Activated naive CD4-positive, alpha-beta T cell treated with anti-CD3 and anti-CD28 coated beads, Interleukin-2, amount 50 U/mL, for 16 hours (primary cell): ENCODE measurements at places on chromosomes 2 and 18.
A peak's percentile ranks its signal among the peaks of the same experiment; 100 is the strongest.

GRCh38 chr2:112693596-112693995, 27.2 kb upstream of the NT5DC4 start:
- no peak for DNase-seq

DNA sequence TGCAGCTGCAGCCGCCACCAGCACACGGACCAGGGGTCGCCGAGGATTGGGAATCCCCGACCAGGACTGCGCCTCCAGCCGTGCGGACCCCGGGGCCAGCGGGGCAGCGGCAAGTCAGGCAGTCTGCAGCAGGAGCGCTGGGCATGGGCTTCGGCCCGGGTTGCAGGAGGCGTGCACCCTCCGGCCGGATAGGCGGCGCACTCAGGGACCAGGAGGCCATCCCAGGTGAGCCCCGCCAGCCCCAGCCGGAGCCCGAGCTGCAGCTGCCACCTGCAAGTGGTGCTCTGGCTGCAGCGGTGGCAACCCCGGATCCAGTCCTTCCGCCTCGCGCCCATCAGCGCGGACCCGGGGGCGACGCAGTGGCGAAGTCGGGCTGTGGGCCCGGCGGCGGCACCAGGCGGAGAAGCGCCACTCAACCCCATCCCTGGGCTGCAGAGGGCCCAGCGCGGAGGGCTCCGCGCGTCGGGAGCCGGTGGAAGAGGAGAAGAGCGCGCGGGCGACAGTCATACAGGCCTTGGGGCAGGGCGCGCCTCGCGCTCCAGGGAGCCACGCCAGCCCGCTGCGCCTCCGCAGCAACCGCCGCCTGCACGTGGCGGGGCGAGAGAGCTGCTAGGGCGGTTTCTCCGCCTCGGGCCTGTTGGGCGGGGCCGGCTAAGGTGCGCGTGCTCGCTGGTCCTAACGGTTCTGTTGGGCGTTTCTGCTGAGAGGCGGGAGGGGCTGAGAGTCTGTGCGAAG, 73.8 kb downstream of the RPIA start:
- peak; percentile 67 for DNase-seq

GRCh38 chr2:17313261-17313660, 205.0 kb downstream of the RAD51AP2 start:
- no peak for DNase-seq

- no peak for DNase-seq
Observed at GRCh38 chr2:75495862-75496261, 64.9 kb downstream of the EVA1A start.

- DNase-seq: no peak
Observed at GRCh38 chr18:33960417-33960816, 264.3 kb downstream of the NOL4 start.

DNA sequence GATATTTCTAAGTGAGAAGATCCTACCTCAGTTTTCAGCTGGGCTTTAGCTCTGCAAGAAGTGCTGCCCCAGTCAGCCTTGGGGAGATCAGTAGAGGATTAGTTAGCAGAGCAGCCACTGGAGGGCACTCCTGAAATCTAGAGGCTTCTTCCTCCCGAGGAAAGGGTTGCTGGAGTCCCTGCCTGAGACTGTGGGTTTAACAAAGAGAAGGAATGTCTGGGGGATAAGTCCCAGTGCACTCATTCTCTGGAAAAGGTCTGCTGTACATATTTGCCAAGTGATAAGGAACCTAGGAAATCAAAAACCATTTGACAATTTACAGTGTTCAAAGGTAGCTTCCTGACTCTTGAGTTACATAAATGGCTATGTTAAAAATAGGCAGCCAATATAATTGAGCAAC, 207.2 kb downstream of the SLC8A1 start:
- DNase-seq: no peak

GRCh38 chr18:79518028-79518682, 122.4 kb downstream of the NFATC1 start:
- no peak for DNase-seq

DNA sequence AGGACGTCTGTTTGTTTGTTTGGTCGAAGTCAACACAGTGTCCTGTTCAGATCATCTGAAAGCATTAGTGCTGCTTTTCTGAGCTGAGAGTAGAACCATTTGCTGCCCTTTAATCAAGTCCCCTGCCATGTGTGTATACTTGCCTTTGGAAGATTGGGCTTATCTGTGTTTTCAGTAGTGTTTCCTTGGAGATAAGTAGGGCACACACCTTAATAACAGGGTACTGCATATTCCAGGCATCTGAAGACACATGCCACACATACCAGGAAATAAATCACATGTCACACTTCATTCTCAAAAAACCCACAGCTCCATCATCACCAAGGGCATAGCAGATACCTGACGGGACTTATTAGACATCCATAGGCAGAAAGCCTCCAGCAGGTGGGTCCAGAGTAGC, 157.4 kb downstream of the SOX11 start:
- DNase-seq: no peak

GRCh38 chr2:46683541-46683940, 204.2 kb downstream of the TMEM247 start:
- DNase-seq: no peak

- no peak for DNase-seq
Observed at GRCh38 chr2:71333619-71334018, 2.0 kb downstream of the ZNF638 start.

- DNase-seq: no peak
Observed at GRCh38 chr2:167140767-167141166, 252.5 kb downstream of the XIRP2 start.

GRCh38 chr18:6955304-6955703, 162.3 kb downstream of the LAMA1 start:
- no peak for DNase-seq

DNA sequence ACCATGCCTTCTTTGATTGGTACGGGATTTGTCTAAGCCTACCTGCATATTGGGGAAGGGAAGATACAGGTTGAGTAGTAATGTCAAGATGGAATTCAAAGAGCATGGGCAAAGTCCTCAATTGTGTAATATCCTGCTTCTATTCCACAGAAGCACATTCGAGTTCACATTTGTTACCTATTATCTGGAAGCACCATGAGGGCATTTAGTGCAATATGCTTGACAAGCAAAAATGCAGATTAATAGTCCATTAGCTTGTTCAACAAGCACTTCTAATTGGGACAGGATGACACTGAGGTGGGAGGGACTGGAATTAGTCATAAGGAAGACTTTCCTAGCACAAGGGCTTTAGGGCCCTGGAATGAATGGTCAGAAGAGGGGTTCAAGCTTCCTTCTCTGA, 40.5 kb downstream of the MYO5B start:
- no peak for DNase-seq

DNA sequence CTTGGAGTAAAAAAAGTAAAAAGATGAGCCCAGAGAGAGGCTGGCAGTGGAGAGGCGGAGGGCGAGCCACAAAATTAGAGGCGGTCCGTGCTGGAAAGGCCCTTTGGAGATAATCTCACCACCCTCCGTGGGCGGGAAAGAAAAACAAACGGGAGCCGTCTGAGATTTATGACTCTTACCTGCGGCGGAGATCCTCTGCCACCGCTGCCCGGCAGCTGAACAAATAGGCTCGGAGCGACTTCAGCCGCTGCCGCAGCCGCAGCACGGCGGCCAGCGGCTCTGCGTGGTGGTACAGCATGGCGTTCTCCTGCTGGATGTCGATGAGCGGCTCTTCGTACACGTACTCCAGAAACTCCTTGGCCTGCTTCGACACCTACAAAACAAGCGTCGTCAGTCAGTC, 94.6 kb downstream of the PLEKHM3 start:
- no peak for DNase-seq

GRCh38 chr2:207265869-207266268, 100.1 kb upstream of the KLF7 start:
- DNase-seq: no peak

DNA sequence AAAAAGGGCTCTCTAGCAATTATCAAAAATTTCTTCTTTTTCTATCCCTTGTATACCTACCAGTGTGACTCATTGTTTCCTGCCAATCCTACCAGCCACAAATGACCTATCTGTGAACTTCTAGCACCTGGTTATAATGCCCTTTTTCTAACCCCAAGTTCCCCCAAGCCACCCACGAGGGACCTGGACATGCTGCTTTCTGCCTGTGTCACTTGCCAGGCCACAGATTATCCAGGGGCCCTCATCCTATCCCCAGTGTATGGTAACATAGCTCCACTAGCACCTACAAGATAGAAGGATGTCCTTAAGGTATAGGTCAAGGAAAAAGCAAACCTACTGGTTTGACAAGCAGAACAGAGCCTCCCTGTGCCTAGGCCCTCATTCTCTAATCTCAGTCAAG, 26.8 kb downstream of the AAK1 start:
- DNase-seq: peak; percentile 42

- no peak for DNase-seq
Observed at GRCh38 chr2:8304821-8305766, 376.8 kb upstream of the ID2 start.

GRCh38 chr2:188328419-188328818, 36.7 kb downstream of the GULP1 start:
- DNase-seq: no peak

GRCh38 chr2:172596776-172597175, 40.9 kb downstream of the PDK1 start:
- no peak for DNase-seq

DNA sequence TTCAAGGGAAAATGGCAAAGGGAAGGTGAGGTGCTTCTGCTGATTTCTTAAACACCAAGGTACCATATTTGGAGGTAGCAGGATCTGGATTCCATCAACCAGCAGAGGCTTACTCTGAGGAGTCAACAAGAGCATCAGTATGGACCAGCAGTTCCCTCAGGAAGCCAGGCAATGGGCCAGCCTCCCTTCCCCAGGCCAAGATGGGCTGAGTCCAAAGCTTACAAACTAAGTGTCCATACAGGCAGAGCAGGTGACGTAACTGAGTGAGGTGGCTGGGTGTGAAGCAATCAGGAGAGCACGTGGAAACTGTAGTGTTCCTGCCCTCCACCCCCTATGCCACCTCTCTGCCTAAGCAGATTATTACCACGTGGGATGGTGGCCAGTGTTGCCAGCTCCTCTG, 134.2 kb upstream of the HNRNPA3 start:
- no peak for DNase-seq

GRCh38 chr2:179686069-179686468, 175.3 kb downstream of the ZNF385B start:
- DNase-seq: no peak

- no peak for DNase-seq
Observed at GRCh38 chr2:222479859-222480258, 55.5 kb downstream of the SGPP2 start.

GRCh38 chr18:13584825-13585224, 141.5 kb downstream of the FAM210A start:
- no peak for DNase-seq

DNA sequence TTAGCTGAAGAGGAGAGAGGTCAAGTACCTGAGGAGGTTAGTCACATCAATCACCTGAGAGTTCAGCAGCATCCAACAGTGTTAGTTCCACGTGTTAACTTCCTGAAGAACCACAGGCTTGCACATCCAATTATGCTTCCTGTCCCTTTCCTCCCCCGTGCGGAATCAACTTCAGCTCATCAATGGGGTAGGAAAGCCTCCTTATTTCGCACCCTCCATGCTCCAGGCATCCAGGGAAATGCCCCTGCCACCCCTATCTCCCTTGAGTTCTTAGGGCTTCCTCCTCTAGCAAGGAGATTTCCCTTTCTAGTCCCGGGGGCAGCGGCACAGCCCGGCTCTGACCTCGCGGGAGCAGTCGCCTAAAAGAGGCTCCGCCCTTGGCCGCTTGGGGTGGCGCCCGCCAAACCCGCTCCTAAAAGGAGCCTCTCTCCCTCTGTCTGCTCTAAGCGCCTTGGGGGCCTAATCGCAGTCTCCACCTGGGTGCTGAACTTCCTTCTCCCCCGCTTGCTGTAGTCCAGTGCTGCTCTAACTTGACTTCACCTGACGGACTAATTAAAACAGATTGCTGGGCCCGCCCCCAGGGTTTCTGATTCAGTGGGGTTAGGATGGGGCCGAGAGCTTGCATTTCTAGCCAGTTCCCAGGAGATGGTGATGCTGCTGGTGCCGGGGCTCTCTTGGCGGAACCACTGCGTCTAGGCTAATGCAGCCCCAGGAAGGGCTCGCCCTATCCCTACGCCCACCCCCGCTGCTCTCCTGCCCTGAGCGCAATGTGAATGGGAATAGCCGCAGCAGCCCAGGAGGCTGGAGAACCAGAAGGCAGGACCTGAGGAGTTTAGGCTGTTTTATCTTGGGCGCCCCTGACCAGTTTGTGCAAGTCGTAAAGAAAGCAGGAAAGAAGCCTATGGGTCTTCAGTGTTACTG, 3.4 kb upstream of the TET3 start:
- peak; percentile 31 for DNase-seq

- no peak for DNase-seq
Observed at GRCh38 chr2:55771612-55772011, 78.0 kb upstream of the PNPT1 start.

- DNase-seq: no peak
Observed at GRCh38 chr2:223020971-223021675, 30.9 kb upstream of the KCNE4 start.

DNA sequence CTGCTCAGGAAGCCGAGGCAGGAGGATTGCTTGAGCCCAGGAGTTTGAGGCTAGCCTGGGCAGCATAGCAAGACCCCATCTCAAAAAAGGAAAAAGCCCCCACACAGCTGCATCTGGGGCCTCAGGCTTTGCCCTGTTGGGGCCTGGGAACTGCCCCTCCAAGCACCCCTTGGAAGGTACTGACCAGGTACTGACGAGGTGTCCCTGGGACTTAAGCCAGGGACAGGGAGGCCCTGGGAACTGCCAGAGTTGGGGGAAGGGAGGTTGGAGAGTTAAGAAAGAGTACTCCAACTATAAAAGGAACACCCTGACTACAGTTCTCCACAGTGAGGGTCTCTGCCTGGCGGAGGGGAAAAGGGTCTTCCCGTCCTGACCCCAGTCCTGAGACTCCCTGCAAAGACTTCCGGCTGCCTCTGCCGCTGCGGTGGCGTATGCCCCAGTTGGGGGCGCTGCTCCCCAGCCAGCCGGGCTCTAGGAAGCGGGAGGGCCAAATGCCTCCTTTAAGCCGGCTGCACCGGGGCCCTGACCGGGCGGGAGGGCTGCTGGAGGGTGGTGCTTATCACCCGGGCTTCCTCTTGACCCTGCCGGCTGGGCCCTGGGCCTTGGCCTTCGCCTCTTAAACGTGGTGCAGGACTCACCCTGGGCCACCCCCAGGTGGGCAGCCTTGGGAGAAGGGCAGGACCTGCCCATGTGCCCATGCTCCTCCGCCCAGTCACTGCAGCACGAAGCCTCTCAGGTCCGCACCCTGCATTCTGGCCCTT, 12.8 kb downstream of the SLC30A3 start:
- peak; percentile 54 for DNase-seq

- DNase-seq: no peak
Observed at GRCh38 chr2:11502740-11503292, 31.0 kb upstream of the GREB1 start.
